ENCODE measurements at places on chromosomes 11 and 22.
A peak's percentile ranks its signal among the peaks of the same experiment; 100 is the strongest.

- DNase-seq = no peak
- H3K27ac ChIP-seq = peak overlapping the region; percentile 67
- H3K4me3 ChIP-seq = no peak overlapping the region
- no peaks in the 10 kb centered on the region for H3K27me3 ChIP-seq
- H3K36me3 ChIP-seq = no peaks in the 10 kb centered on the region
These were observed 37.7 kb downstream of the ST3GAL4 start for GRCh38 chr11:126393143-126393542.

- H3K4me3 ChIP-seq = no peak overlapping the region
- no peaks in the 10 kb centered on the region for H3K27me3 ChIP-seq
- no peak overlapping the region for H3K27ac ChIP-seq
- DNase-seq = no peak
- H3K36me3 ChIP-seq = no peaks in the 10 kb centered on the region
These were observed 331.1 kb upstream of the B3GAT1 start for GRCh38 chr11:134742956-134743819.

DNA sequence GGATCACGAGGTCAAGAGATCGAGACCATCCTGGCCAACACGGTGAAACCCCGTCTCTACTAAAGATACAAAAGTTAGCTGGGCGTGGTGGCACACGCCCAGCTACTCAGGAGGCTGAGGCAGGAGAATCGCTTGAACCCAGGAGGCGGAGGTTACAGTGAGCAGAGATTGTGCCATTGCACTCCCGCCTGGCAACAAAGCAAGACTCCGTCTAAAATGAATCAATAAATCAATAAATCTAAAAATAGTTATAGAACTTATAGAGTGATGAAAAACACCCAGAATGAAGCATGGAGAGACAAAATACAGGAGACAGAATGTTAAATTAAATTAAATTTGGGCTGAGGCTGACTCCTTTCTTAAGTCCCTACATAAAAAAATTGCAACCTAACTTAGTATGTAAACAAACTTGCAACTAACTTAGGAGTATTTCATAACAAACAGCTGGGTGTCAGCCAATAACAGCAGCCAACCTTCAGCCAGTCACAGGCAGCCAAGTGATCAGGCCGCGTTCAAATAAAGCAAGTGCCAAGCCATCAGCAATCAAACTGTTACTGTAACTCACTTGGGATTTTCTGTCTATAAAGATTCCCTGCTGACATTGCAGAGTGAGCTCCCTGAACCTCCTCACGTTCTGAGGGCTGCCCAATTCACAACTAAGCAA is 7.3 kb upstream of the TP53AIP1 start:
- no peak overlapping the region for H3K27ac ChIP-seq
- no peaks in the 10 kb centered on the region for H3K36me3 ChIP-seq
- no peaks in the 10 kb centered on the region for H3K27me3 ChIP-seq
- no peaks in the 10 kb centered on the region for H3K4me1 ChIP-seq
- no peak for DNase-seq
- no peak overlapping the region for H3K4me3 ChIP-seq

GRCh38 chr11:13168271-13168670 is 109.3 kb upstream of the BMAL1 start:
- H3K4me3 ChIP-seq = no peak overlapping the region
- H3K27me3 ChIP-seq = no peaks in the 10 kb centered on the region
- no peak for DNase-seq
- H3K27ac ChIP-seq = no peak overlapping the region
- peaks cover 23% of the 10 kb centered on the region for H3K4me1 ChIP-seq
- H3K36me3 ChIP-seq = no peaks in the 10 kb centered on the region

GRCh38 chr11:110177086-110177456 is 83.9 kb downstream of the ZC3H12C start:
- no peak overlapping the region for H3K4me3 ChIP-seq
- H3K4me1 ChIP-seq = peaks cover 13% of the 10 kb centered on the region
- H3K27me3 ChIP-seq = no peaks in the 10 kb centered on the region
- H3K27ac ChIP-seq = no peak overlapping the region
- H3K36me3 ChIP-seq = no peaks in the 10 kb centered on the region

GRCh38 chr22:24554313-24555164 is at the start of gene GUCD1:
Gene GUCD1 (minus strand): TSS chr22:24555138. CDS start chr22:24554991, 147 bp downstream.
- H3K4me1 ChIP-seq = peaks cover 24% of the 10 kb centered on the region
- peak within 1 kb of the TSS; percentile 98 for H3K27ac ChIP-seq
- no peak for DNase-seq
- H3K4me3 ChIP-seq = peak within 1 kb of the TSS; percentile 87
- H3K27me3 ChIP-seq = no peaks in the 10 kb centered on the region

GRCh38 chr22:32572741-32573500 is 98.3 kb downstream of the FBXO7 start:
- no peak overlapping the region for H3K27ac ChIP-seq
- H3K27me3 ChIP-seq = peaks cover 10% of the 10 kb centered on the region
- no peak for DNase-seq
- H3K4me1 ChIP-seq = no peaks in the 10 kb centered on the region
- H3K36me3 ChIP-seq = no peaks in the 10 kb centered on the region

GRCh38 chr11:100955318-100955717 is 174.3 kb downstream of the PGR start:
- H3K27me3 ChIP-seq = no peaks in the 10 kb centered on the region
- no peaks in the 10 kb centered on the region for H3K36me3 ChIP-seq
- DNase-seq = no peak
- no peak overlapping the region for H3K27ac ChIP-seq
- H3K4me1 ChIP-seq = no peaks in the 10 kb centered on the region

GRCh38 chr11:67691149-67691548 is 16.7 kb upstream of the ALDH3B2 start:
- H3K27me3 ChIP-seq = no peaks in the 10 kb centered on the region
- peaks cover 5% of the 10 kb centered on the region for H3K4me1 ChIP-seq
- H3K4me3 ChIP-seq = no peak overlapping the region
- no peaks in the 10 kb centered on the region for H3K36me3 ChIP-seq

GRCh38 chr11:8503910-8504364 is 90.1 kb downstream of the STK33 start:
- no peaks in the 10 kb centered on the region for H3K4me1 ChIP-seq
- H3K27me3 ChIP-seq = no peaks in the 10 kb centered on the region
- DNase-seq = no peak
- H3K4me3 ChIP-seq = no peak overlapping the region
- H3K36me3 ChIP-seq = no peaks in the 10 kb centered on the region
- H3K27ac ChIP-seq = no peak overlapping the region

DNA sequence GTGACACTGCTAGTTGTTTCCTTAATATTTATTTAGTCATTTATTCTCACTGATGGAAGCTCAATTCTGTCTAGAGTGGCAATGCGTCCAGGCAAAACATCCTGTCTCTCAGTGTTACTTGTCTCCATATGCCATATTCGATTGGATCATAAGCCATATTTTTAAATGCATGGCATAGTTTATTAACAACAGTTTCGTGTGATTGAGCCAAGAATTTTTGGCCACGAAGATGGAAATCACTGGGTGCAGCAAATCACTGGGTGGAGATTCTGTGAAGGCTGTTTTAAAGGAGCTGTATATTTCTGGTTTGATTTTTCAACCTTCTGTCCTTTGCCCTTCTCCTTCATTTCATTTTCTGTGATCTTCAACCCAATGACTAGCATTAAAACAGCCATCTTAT is 205.2 kb downstream of the JRKL start:
- no peak for DNase-seq
- H3K27ac ChIP-seq = no peak overlapping the region
- no peaks in the 10 kb centered on the region for H3K4me1 ChIP-seq

DNA sequence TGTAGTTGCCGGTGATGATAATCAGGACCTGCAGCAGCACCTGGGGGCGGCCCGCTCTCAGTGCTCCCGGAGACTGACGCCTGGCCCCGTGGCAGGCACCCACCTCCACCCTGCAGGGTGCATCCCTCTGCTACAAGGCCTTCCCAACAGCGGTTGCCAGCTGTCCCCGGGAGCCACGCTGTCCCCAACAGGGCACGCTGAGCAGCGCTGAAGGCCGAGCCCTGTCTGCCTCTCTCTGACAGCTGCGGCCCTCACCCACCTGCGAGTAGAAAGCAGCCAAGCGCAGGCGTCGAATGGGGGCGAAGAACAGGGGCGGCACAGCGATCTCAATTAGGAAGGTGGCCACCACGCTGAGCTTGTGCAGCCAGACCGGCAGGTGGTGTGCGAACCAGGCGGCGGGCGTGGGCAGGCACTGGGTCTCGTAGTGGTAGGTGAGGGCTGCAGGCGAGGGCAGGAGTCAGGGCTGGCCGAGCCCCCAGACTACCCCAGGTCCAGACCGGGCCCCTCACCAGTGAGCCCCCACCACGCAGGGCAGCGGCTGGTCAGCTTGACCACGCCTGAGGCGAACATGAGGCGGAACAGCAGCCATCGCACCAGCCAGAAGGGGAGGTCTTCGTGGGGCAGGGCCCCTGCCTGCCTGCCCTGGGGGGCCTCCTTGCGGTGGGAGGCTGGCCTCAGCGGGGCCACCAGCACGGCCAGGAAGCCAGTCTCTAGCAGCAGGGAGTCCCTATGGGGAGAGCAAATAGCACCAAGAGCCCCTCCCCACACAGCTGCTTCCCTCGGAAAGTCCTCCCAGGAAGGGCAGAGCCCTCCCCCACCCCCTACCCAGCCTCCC is 1.5 kb downstream of the LMF2 start:
- no peak overlapping the region for H3K4me3 ChIP-seq
- peaks cover 6% of the 10 kb centered on the region for H3K36me3 ChIP-seq
- no peaks in the 10 kb centered on the region for H3K27me3 ChIP-seq
- H3K27ac ChIP-seq = no peak overlapping the region

DNA sequence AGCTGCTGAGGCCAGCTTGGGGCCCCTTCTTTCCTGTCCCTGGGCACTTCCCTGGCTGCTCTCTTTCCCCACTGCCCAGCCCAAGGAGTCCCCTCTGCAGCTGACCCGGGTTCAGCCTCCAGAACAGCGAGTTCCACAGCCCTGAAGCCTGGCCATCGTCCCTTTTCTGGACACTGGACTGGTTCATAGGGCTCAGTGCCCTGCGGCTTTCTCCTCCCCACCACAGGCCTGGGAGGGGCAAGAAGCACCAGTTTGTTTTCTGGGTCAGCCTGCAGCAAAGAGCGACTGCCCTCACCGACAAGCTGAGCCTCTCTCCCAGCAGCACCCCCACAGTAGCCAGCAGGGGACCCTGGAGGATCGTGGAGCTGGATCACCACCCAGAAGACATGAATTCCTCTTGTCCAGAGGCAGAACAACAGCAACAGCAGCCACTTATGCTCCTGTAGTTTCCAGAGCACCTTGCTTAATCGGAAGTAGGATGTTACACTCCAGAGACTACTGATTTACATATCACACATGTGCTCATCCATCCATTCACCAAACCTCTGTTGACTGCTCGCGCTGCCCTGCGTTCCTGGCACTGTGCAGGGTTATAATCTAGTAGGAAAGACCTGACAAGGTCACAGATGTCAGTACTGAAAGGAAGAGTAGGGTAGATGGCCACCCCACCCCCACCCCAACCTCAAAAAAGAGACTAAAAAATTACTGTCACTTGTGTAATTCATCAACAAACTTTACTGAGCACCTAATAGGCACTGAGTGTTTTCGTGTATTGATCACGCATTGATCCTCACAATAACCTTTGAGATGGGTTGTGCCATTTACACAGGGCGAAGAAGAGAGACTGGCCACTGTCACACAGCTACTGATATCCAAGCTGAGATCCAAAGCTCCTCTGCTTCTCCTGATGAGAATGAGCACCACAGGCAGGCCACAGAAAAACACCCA is 13.0 kb upstream of the CXCR5 start:
- H3K4me3 ChIP-seq = no peak overlapping the region
- no peaks in the 10 kb centered on the region for H3K4me1 ChIP-seq
- peaks cover 5% of the 10 kb centered on the region for H3K27me3 ChIP-seq
- H3K27ac ChIP-seq = no peak overlapping the region
- H3K36me3 ChIP-seq = no peaks in the 10 kb centered on the region

DNA sequence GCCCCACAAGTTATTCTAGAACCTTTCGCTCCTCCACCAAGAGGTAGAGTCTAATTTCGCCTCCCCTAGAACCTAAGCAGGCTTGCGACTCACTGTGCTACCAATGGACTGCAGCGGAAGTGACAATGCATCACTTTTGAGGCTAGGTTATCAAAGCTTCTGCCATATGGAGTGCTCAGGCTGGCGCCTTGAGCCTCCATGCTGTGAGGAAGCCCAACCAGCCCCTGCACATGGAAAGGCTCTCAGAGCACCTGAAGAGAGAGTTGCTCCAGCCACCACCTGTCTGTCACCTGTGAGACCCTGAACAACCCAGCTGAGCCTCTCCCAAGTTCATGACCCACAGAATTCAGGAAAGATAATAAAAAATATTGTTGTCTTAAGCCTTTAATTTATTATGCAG is 29.3 kb upstream of the CBX7 start:
- no peaks in the 10 kb centered on the region for H3K27me3 ChIP-seq
- peaks cover 2% of the 10 kb centered on the region for H3K4me1 ChIP-seq
- no peaks in the 10 kb centered on the region for H3K36me3 ChIP-seq
- DNase-seq = no peak

DNA sequence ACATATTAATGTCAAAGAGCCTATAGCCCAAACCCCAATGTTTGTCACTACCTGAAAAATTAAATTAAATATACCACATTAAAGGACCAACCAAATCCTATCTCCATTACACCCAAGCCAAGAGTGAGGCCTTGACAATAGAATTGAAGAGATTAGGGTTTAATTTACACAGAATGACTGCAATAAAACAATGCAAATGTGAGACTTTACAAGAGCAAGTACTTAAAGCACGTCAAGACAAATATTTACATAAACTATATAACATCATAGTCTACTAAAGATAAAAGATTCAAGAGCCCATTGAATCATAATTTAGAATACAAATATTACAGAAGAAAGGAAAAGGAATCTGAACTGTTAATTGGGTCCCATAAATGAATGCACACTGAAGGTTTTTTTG is 85.6 kb downstream of the CADM1 start:
- H3K36me3 ChIP-seq = no peaks in the 10 kb centered on the region
- no peak overlapping the region for H3K4me3 ChIP-seq
- H3K4me1 ChIP-seq = no peaks in the 10 kb centered on the region
- DNase-seq = no peak

DNA sequence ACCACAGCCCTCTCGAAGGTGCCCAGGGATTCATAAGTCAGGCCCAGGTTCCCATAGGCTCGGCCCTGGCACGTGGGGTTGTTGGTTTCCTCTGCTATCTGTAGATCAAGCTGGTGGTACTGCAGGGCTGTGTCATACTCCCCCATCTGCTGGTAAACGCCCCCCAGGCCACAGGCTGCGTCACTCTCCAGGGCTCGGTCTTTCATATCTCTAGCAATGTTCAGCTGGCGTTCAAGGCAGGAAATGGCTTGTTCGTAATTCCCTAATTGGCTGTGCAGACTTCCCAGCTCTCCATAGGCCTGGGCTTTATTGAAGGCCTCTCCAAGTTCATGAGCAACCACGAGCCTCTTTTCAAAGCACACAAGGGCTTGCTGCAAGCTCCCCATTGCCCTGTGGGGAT is 186.4 kb upstream of the PITPNB start:
- no peak overlapping the region for H3K27ac ChIP-seq
- no peaks in the 10 kb centered on the region for H3K27me3 ChIP-seq
- no peak overlapping the region for H3K4me3 ChIP-seq

DNA sequence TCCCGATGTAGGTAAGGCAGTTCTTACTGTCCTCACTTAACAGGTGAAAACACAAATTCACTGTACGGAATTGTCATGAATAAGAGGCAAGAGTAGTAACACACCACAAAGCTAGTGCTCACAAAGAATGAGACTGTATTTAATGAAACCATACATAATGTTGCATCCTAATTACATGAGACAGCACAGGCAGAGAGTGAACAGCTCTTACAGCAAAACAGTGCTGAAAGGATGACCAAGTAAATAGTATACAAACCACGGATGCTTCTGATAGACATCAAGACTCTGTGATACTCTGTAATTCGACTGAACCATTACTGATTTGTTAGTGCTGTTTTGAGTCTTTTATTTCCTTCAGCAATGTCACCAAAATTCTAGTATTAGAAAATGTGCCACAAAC is 282.3 kb downstream of the TTC28 start:
- H3K36me3 ChIP-seq = no peaks in the 10 kb centered on the region
- no peaks in the 10 kb centered on the region for H3K4me1 ChIP-seq
- no peaks in the 10 kb centered on the region for H3K27me3 ChIP-seq
- no peak overlapping the region for H3K27ac ChIP-seq
- no peak overlapping the region for H3K4me3 ChIP-seq
- DNase-seq = no peak

All from keratinocyte (primary cell).